Stimulated activated CD4-positive, alpha-beta T cell treated with anti-CD3 and anti-CD28 coated beads, Interleukin-4, amount 100 ng/mL, for 48 hours (primary cell): ENCODE measurements at places on chromosomes 12 and 14.

DNA sequence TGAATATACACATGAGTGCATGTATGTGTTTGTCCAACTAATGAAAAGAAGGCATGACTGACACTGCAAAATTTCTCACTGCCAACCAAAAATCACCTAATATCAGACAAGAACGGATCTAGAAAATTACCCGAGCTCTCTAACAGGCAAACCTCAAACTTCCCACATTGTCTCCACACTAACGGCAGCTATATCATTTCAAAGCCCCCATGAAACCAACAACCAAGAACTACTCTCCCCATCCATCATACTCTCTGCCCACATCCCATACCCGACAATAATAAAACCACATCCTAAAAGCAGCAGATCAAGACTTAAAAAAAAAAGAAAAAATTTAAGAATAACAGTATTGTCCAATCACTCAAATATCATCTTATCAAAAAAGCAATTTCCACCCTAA is 227.1 kb downstream of the CEP128 start:
- DNase-seq: no peak

DNA sequence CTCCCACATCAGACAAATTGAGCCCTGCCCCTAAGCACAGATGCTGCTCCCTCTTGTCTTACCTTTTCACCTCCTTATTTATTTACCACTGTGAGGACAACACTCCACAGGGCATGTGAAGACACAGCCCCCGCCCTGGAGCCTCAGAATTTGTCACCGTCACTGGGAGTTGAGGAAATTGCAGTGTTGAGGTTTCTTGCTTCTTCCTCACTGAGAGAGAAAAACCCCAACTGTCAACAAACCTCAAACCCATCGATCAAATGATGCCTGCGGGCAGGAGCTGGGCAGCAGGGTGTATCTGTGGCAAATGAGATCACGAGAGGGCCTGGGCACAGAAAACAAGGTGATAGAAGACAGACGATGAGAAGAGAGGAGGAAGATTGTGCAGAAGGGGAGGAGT is 30.5 kb upstream of the PLEKHG3 start:
- DNase-seq: no peak

- DNase-seq: no peak
Observed at GRCh38 chr12:64618953-64619590, 8.8 kb downstream of the RASSF3 start.

DNA sequence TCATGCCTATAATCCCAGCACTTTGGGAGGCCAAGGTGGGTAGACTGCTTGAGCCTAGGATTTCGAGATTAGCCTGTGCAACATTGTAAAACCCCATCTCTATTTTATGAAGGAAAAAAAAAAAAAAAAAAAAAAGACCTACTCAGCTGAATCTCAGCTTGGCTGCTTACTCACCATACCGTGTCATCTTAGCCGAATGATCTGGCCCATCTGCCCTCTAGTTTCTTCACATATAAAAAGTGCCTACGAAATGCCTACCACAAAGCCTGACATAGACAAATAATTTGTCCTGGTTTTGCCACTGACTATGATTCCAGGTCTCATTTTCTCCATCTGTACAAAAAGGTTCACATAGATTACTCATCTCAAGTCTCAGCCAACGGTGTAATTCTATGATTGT is 10.1 kb downstream of the DIABLO start:
- DNase-seq: no peak

- no peak for DNase-seq
Observed at GRCh38 chr12:7984900-7985299, 47.6 kb upstream of the FOXJ2 start.

DNA sequence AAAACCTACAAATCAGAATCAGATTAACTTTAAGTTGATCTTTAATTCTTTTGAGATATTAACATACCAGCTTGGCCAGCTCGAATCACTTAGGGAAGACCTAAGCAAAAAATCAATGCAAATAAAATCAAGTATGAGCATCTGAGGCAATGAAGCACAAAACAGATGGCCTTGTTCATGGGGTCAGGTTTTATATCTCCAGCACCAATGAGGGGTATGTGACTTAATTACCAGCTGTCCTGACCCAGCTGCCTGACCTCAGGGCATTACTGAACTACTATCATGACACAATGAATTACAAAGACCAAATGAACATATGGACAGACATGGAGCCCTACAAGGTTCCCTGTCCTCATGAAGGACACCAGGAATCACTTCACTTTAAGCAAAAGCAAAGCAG is 70.5 kb downstream of the FGD6 start:
- no peak for DNase-seq

DNA sequence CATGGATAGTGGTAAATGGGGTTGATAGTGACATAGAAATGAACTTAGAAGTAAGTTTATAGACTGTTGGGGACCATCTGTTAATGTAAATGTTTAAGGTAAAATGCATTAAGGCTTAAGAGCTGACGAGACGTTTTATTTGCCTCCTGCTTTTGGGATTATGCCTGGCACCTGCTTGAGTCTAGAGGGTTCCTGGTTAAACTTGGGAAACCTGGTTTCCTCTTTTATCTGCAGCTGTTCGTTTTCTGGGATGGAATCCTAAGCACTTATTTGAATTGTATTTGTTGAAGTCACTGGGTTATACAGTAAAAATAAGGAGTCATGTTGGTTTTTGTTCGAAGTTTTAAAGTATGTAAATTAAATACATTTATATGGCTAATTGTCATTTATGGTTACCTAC is 914.7 kb downstream of the NRXN3 start:
- DNase-seq: no peak

DNA sequence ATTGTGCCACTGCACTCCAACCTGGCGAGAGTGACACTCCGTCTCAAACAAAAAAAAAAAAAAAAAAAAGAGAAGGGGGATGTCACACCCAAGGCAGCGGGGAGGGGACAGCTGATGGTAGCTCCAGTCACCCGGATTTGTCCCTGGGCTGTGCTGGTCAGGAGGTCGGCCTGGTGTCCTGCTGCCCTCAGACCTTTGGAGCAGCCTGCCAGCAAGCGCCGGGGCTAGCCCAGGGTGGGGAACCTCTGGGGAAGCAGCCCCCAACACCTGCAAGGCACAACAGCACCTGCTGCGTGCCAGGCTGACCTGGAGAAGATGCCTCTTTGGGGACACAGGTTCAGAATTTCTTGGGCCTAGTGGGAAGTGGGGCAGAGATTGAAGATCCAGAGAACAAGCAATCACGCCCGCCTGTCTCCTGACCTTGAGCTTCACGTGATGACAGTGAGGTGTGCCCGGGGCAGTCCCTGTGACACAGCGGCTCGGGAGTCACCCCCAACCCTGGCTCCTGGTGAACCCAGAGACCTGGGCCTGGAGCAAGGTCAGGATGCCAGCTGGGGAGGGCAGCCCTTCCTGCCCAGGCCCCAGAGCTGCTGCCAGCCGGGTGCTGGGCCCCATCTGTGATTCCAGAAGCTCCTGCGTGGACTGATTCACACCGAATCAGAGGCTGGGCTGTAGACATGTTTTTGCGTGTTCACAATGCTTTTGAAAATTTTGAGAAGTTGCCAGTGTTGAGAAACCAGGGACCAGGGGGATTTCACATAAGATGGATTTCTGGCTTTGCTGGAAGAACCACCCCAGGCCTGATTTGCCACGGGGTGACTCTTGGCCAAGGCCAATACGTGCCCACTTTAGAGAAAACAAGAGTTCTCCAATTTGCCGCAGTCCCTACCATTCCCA is 66.4 kb downstream of the RFLNA start:
- no peak for DNase-seq

DNA sequence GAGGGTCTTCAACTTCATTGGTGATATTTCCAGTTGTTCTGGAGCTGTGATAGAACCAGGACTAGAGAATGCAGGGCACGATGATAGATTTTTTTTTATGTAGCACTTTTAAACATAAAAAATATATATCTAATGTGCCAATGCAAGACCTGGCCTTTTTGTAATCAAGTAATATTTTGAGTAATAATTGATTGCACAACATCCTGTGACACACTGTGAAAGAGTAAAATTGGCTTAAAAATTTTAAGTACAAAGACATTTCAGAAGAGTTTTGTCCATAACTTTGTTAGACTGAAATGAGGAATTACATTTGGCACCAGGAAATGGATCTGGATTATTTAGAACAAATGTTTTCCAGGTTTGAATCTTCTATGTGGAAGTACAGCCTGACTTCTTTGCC is 22.1 kb downstream of the PRKCH start:
- no peak for DNase-seq

DNA sequence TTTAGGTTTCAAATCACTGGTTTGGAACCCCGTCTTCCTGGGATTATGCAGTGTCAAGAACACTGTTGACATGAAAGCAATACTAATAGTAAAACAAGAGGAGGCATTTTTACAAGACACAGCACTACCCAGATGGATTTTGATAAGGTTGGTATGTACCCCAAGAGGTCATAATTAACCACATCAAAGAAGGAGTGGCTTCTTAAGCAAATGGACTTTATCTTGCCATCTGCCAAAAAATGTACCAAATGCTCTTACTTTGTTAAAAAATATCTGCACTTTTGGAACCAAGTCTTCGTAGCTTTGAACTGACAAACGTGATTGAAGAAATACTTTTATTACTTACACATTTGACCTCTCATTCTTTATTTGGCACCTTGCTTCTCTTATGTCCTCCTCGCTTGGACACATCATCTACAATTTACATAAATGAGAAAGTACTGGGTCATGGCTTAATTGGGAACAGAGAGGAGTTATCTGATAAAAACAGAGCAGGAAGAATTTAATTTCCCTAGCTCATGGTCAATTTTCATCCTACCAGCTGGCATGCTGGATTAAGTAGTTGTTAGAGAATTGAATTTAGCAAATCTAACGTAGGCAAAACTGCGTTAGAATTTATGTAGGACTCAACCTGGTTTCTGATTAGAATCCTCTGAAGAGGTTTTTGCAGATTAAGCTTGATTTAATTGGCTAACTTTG is 54.5 kb upstream of the PRICKLE1 start:
- no peak for DNase-seq

DNA sequence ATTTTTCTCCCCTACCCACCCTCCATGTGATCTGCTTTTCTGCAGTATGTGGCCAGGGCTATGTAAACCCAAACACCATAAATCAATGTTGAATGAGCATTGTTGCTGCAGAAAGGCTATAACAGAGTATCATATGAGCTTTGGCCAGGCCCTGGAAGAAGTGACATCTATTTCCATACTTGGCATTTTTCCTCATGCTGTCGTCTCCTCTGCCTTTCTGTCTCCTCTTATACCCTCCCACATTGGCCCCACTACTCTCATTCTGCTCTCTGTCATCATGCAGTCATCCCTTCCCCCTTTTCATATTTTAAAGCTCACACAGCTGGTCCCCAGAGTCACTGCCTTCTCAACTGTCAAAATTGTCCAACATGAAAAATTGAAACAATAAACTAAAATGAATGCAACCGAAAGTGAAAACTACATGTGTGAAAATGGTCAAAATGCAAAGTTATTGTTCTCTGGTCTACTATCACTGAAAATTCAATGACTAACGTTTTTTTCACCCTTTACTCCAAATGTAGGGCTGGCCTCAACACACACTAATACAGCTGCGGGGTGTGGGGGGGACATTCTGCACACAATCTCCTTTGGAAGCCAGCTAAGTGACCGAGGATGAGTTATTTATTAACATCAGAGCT is 290.7 kb upstream of the TMPO start:
- no peak for DNase-seq

- no peak for DNase-seq
Observed at GRCh38 chr14:72558721-72559120, 335.2 kb downstream of the DPF3 start.

DNA sequence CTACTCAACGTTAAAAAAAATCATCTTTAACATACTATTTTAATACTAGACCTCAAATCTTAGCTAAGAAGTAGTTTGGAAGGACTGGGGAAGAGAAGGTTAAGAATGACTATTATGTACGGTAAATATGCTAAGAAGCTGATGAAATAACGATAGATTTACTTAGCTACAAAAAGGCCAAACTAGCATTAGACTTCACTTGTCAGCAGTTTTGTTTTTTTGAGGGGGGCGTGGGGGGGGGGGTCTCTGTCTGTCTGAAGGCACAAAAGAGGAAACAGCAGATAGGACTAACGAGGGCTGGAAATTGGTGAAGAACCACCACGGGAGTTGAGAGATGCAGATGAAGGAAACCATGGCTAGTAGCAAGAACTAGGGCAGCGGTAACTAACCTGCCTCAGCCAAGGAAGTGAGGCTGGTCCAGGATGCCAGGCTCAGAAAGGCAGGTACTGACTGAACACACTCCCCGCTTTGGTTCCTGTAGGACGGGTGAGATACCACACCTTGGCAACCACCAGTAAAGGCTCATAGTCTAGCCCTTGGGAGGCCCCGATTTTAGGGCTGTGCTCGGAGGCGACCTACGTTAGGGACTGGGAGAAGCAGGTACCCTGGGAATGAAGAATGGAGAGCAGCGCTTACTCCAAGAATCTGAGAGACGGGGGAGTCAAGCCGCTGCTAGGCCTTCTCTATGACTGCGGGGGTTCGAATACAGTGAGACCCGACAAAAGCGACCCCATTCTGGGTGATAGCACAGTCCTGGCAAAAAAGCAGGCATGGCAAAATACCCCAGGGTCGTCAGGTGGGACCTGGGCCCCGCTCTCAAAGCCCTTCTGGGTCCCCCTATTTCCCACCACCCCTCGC is 675 bp downstream of the NEDD8 start:
- no peak for DNase-seq

DNA sequence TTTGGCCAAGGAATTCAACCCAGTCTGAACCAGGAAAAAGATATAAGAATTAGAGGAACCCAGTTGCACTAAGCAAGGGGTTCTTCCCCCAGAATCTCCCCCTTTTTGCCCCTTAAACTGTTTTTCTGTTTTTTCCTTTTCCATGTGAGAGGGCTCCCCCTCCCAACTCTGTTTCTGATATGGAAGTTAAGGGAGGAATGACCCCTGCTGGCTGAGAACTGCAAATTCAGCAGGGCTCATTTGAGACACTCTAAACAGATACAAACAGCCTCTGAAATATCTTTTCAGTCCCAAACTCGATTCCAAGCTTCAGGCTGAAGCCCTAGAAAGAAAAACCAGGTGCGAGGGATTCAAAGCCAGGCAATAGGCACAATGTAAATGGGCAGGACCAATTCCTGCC is 132.7 kb downstream of the SLC41A2 start:
- DNase-seq: no peak

- no peak for DNase-seq
Observed at GRCh38 chr12:16606201-16606849, 363 bp upstream of the LMO3 start.

- DNase-seq: no peak
Observed at GRCh38 chr12:109539508-109539907, 33.8 kb downstream of the MMAB start.

DNA sequence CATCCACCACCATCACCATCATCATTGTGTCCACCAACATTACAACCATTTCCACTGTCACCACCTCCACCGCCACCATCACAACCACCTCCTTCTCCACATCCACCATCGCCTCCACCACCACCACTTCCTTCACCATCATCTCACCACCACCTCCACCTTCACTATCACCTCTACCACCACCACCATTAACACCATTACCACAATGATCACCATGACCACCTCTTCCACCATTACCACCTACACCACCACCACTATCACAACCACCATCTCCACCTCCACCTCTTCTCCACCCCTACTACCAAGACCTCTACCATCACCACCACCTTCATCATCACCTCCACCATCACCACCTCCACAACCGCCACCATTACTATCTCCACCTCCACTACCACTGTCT is 16.4 kb downstream of the ISCU start:
- DNase-seq: no peak

GRCh38 chr12:63777340-63777739 is 2.4 kb upstream of the RXYLT1 start:
- DNase-seq: no peak
